AG04450 (cell line): ENCODE measurements at places on chromosomes 1 and 21.

- DNase-seq: peak; percentile 27
These were observed 57.1 kb downstream of the TNFSF18 start for GRCh38 chr1:172993640-172994039.

GRCh38 chr1:109622895-109623294 lies 3.3 kb downstream of the AMPD2 start:
- no peak for DNase-seq

DNA sequence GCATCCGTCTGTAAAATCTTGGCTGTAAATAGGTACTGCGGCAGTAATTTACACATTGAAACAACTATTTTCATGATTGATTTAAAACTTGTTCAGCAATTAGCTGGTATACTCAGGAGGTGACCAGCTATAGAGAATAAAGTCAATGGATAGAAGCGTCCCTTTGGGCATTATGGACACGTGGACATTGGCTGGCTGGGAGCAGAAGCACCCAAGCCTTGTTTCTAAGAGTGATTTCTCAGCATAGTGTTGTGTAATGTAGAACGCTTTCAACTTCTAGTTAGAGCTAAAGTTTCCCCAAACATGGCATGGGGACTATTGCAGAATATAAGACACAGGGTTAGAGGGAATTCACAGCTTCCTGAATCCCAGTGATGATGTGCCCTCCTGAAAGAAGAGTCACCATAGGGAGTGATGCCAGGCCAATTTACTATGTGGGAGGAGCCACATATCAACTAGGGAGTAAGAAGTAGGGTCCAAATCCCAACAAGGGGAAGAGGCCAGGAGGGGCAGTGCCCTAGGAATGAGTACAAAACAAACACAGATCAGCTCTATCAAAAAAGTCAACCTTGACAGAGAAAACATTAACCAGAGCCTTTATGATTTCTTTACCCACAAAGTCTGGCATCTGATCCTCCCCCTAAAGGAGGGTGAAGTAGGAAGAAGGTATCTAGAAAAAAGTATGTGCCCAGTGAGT lies 92.7 kb downstream of the SUSD4 start:
- no peak for DNase-seq

DNA sequence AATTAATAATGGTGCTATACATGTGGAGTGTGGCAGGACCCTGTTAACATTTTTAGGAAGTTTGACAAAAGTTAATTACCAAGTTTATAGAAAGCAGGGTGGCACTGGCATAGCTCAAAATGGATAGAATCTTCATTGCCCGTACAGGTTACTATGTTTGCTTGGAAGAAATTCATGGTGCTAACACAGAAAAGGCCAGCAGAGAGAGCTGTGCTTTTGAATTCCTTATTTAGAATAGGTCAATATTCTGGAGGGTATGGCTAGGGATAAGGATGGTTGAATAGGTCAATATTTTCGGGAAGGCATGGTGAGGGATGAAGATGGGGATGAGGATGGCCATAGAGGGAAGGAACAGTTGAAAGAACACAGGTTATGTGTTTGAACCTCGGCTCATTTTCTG lies 345.1 kb downstream of the LMO4 start:
- DNase-seq: no peak

DNA sequence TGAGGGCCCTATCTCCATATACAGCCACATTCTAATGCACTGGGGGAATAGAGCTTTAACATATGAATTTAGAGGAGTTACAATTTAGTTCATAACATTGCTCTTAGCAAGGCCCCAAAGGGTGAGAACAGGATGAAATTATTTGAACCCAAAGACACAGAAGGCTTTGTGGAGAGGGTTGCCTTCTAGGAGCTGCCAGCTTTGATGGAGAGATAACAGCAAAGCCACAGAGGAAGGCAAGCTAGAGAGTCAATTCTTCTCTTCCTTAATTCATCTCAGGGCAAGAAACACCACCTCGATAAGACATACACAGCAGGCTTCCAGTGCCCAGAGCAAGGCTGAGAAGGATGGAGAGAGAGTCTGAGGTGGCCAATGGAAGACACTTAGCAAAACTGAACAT lies 94.8 kb upstream of the TMPRSS15 start:
- no peak for DNase-seq

- DNase-seq: no peak
These were observed 1.1 kb downstream of the GPR25 start for GRCh38 chr1:200873671-200874397.

DNA sequence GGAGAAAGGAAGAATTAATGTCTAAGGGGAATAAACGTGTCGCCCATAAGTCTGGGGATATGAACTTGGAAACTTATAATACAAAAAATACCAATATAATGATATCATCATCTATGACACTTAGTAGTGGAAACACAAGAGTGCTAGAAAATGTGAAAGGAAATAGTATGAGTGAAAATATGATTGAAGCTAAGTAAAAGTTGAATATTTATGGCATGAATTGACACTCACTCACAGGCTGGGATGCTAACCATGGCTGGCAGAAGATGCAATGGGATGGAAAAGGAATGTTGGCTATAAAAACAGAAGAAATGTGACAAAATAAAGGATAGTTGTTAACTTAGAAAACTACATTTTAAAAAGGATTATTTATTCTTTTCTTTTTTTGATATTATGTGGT lies 120.1 kb downstream of the XPR1 start:
- DNase-seq: no peak

DNA sequence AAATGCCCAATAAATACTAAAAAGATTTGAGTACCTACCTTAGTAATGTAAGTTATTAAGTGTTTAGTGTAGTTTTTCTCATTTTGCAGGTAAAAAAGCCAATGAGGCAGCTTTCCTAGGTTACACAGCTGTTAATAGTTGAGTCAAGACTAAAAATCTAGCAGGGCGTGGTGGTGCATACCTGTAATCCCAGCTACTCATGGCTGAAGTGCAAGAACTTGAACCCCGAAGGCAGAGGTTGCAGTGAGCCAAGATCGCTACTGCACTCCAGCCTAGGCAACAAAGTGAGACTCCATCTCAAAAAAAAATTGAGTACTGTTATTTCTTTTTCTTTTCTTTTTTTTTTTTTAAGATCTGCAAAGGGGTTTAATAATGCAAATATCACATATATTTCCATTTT lies 7.7 kb downstream of the YBX1 start:
- DNase-seq: no peak
